Activated CD8-positive, alpha-beta T cell treated with anti-CD3 and anti-CD28 coated beads for 36 hours (primary cell): ENCODE measurements at places on chromosomes 1 and 21. TPM values are rescaled to one million over a fixed set of nuclear protein-coding genes. Genes with fewer than 3 reads are reported as not detected.

The CTPS1 gene
- total RNA-seq, result 100 TPM

The ESRRG gene
- total RNA-seq, result not detected

The IFNAR2 gene
- 34.3 TPM for total RNA-seq

The DTL gene
- 95.9 TPM for total RNA-seq

The GPR157 gene
- 3.4 TPM for total RNA-seq

The TNFRSF4 gene
- total RNA-seq, result 137 TPM

The CLDN14 gene
- total RNA-seq, result not detected

The NUP133 gene
- total RNA-seq, result 58.9 TPM

The NBPF20 gene
- total RNA-seq, result 0.69 TPM

The RBM11 gene
- total RNA-seq, result 2.3 TPM

The PTP4A2 gene
- total RNA-seq, result 273 TPM

The OPRD1 gene
- total RNA-seq, result not detected
